ENCODE measurements at places on chromosomes 1 and 21. TPM values are rescaled to one million over a fixed set of nuclear protein-coding genes. Genes with fewer than 3 reads are reported as not detected.

The ASPM gene
- polyA plus RNA-seq: 35.6 TPM

The LCE1E gene
- polyA plus RNA-seq: 0.43 TPM

The KIF14 gene
- polyA plus RNA-seq: 10.8 TPM

The CLCC1 gene
- 18.4 TPM for polyA plus RNA-seq

The TFF2 gene
- not detected for polyA plus RNA-seq

The TXNDC12 gene
- polyA plus RNA-seq: 96.6 TPM

The CYP4A11 gene
- polyA plus RNA-seq: not detected

The MAP3K21 gene
- 11.7 TPM for polyA plus RNA-seq

The ITGB2 gene
- 0.44 TPM for polyA plus RNA-seq

The TCHH gene
- 0.42 TPM for polyA plus RNA-seq

The ZNF683 gene
- polyA plus RNA-seq: not detected

The BGLAP gene
- 1.2 TPM for polyA plus RNA-seq
